Frontal cortex (tissue), 4 donors: ENCODE measurements at places on chromosomes 6 and 20. TPM values are rescaled to one million over a fixed set of nuclear protein-coding genes. Genes with fewer than 3 reads are reported as not detected.

ZNF165 gene
- total RNA-seq, result 1.2 TPM

SYNDIG1 gene
- total RNA-seq, result 26.1 TPM

SNHG17 gene
- 4.5 TPM for total RNA-seq

CST5 gene
- total RNA-seq, result not detected

GGT7 gene
- total RNA-seq, result 13.5 TPM

AHCY gene
- total RNA-seq, result 50.5 TPM

NRSN1 gene
- total RNA-seq, result 22.0 TPM

TRIM10 gene
- under 0.01 TPM for total RNA-seq

VSTM2L gene
- 201 TPM for total RNA-seq

CAP2 gene
- total RNA-seq, result 39.9 TPM
